ENCODE measurements at places on chromosomes 2 and 18.
A peak's percentile ranks its signal among the peaks of the same experiment; 100 is the strongest.

- no peak for DNase-seq
These were observed 15.9 kb downstream of the GTF3C3 start for GRCh38 chr2:196783431-196784094.

DNA sequence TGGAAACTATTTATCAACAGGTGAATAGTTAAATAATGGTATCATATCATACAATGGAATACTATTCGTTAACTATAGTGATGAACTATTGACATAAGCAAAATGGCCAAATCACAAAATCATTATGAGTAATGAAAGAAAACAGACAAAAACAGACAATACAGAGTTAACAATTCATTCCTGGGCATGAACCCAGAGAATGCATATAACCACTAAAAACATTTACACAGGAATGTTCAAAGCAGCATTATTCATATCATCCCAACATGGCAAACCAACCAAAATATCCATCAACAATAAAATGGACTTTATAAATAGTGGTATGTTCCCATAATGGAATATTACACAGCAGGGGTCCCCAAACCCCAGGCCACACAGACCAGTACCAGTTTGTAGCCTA lies 131.2 kb upstream of the CYP1B1 start:
- DNase-seq, result no peak

DNA sequence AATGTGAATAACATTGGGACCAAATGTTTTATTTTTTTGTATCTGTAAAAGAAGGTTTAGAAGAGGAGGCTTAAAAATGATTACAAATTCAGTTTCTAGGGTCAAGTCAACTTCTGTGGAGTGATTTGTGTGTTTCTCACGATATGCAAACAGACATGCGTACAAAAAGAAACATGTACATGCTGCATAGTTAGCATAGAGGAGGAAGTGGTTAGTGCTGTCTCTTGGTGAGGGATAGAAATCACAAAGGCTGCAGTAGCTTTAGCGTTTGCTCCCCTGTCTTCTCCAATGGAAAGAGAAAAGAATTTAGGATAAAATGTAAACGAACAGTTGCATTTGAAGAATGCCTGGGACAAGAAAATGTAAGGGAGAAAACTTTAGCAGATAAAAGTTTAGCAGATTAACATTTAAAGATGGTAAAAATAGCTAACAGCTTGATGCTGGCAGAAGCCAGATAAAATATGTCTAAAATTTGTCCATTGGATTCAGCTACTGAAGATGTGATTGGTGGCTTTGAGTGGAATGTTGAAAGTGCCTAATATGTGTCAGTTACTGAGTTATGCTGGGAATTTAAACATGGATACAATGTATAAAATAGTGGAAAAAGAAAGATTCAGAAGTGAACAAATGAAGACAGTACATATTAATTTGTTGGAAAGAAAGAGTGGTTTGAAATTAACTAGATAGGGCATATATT lies 44.9 kb downstream of the MALT1 start:
- no peak for DNase-seq

DNA sequence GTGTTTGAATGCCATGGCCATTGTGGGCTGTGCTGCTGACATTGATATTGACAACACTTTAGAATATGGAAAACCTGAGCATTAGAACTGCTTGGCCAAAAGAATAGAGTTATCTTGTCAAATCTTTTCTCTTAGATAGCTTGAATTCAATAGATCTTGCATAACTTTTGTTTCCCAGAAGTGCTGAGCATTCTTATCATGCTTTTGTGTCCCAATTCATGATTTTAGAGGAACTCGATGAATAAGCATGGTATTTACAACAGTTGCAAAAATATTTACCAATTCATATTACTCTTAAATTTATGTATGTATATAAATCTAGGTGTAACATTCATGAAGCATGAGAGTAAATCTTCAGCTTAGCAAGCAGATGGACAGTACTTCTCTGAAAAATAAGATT lies 508.0 kb downstream of the BCL11A start:
- no peak for DNase-seq

DNA sequence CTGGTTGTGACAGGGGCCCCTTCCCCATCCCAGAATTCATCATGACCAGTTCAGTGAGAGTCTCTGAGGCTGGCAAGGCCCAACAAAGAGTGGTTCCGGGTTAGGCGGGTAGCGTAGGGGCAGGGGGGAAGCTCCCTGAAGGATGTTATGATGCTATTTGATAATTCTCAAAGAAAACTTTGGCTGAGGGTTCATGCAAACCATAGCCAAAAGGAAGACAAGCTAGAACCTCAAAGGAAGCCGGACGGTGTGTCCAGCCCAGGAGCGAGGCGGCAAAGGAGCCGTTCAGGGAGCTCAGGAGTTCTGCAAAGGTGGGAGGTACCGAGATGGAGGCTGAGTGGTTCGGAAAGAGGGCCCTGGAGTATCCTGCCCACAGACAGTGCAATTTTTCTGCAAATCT lies 226.8 kb upstream of the RAB6C start:
- DNase-seq, result no peak

- DNase-seq, result peak; percentile 73
These were observed 42.1 kb upstream of the LAPTM4A start for GRCh38 chr2:20093263-20094141.

DNA sequence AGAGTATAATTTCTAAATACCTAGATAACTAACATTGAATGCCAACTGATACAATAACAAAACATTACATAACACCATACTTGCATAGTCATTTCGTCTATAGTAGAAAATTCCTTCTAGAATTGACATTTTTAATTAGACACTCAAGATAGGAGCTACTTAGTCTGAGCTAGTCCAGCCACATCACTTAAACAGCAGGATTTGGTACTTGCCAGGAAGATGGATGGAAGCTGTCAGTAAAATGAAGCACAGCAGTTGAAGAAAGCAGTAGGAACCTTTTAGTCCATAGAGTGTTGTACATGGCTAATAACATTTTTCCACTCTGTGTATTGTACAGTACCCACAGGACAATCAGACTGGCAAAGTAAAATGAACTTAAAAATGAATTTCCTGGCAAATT lies 372.0 kb downstream of the GALNT13 start:
- no peak for DNase-seq

- no peak for DNase-seq
These were observed 220.1 kb upstream of the TMEFF2 start for GRCh38 chr2:192414794-192415193.

- no peak for DNase-seq
These were observed 198.5 kb downstream of the BARD1 start for GRCh38 chr2:214611015-214611414.

DNA sequence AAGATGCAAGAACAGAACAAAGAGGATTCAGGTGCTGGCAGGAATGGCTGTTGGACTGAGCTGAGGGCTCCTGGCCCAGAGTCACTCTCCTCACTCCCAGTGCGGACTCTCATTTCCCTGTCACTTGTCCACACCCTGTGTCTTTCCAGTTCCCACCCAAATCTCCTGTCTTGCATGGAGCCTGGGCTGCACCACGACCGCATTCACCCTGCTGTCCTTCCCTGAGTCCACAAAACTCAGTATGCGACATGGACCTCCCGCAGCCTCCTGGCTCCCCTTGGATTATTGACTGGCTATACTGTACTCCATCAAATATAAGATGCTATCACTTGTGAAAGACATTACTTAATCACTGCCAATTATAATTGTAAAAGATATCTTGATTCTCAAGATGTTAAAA lies 2.5 kb upstream of the ITM2C start:
- no peak for DNase-seq

DNA sequence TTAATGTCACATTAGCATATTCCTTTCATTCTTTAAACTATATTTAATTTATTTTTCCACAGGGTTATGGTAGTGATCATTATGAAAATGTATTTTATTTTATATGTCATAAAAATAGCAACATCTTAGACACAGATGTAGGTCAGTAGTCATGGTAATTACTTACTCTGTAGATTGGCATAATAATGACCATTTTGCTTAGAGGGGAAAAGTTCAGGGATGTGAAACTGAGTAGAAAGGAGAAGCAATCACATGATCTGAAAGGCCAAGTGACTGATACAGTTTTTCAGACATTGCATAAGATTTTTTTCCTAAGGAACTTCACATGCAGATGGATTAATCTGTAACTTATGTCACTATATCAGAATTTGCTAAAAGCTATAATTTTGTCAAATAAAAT lies 286.9 kb downstream of the CTNNA2 start:
- DNase-seq, result no peak

DNA sequence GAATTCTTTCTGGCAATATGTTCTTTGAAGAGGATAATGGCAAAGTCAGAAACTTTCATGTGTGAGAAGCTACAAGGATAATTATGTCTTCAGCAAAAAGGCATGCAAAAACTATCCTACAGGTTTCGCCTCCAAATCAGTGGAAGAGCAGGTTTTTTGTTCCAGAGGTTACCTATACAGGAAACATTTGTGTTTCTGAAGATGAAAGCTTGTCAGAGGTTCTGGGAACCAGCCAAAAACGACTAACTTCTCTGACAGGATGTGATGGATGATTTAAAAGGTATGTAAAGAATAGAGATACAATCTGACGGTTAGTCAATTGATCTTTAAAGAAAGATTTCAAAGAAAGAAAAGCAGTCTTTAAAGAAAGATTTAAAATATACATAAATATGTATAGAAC lies 37.6 kb downstream of the RND3 start:
- DNase-seq, result no peak
